ENCODE measurements at places on chromosomes 7 and 10.

DNA sequence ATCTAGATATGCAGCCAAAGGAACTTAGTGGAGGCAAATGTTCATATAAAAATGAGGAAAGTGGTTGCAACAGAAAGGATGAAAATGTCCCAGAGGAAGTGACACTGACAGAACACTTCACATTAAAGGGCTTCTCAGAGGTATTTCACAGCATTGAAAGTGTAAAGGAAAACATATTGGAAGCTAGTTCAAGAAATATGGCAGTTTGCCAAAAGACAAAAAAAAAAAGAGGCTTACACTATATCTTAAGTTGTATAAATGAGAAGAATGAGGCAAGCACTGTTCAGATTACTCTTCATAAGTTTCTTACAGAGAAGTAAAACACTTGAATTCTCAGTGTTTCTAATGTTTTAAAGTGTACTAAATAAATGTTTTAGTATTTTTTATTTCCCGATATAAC, 20.1 kb downstream of the RUNDC3B start:
- DNase-seq: no peak

DNA sequence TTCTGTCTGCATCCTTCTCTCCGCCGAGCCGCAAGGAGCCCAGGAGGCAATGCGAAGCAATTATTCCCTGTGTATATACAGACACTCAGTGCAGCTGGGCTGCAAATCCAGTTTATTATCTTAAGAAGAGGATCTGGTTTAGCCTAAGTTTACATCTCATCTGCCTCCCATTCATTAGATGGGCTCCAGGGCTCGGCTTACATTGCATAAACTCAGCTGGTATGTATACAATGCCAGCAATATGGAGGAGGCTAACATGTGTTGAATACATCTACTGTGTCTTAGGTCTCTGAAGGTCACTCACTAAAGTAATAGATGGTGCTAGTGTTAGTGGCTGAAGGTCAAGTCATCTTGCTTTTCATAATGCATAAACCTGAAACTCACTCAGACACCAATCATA, 996.8 kb downstream of the KCNMA1 start:
- DNase-seq: no peak

DNA sequence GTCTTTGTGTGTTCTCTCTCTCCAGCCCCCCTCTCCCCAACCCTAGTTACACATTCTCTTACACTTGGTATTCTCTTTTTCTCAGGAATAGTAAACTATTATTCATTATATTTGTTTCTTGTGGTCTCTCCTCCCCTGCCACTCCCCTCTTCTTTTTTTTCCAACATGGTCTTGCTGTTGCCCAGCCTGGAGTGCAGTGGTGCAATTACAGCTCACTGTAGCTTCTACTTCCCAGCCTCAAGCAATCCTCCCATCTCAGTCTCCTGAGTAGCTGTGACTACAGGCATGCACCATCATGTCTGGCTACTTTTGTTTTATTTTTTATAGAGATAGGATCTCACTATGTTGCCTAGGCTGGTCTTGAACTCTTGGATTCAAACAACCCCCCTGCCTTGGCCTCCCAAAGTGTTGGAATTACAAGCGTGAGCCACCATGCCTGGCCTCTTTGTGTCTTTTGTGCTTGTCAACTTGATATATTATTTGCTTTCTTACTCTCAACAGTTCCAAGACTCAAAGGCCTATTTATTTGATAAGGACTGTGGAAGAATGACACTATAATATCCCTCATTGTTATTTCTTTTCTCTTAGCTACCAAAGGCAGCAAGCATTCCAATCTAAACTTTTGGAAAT, 66.9 kb downstream of the MLLT10 start:
- DNase-seq: no peak

- DNase-seq: peak; percentile 80
Measured at GRCh38 chr7:80918909-80919721, at the start of gene SEMA3C. SEMA3C (minus strand) TSS chr7:80919051; CDS start chr7:80916781, 2,270 bp downstream.

DNA sequence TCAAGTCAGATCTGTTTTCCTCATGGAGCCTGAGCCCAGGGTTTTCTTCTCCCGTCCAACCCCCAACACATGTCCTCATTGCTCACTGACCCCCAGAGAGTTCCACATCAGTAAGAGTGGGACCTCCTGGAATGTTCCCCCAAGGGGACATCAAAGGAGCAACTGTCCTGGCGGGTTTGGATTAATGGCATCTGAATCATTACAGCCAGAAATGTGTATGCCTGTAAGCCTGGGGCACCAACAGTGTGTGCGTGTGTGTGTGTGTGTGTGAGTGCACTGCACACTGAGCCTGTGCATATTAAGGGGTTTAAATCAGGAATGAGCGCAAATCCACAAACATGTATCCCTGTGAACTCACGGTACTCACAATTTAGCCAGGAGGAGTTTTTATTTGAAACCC, 222.3 kb downstream of the PLXNA4 start:
- DNase-seq: no peak

DNA sequence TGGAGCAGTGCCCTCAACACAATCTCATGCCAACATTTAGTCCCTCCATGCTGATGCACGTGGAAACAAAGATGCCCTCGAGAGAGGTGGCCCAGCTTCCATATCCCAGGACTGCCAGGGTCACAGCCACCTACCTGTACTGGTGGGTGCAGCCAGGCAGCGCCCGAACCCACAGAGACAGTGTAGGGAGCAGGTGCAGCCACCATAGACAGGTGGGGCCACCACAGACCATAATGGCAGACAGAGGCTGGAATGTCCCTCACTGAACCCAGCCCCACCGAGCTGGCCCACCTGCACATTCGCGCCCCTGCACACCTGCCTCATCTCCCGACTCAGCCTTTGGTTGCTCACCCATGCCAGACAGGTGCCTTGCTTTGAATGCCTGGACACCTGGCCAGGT, 18.3 kb upstream of the CPXM2 start:
- no peak for DNase-seq

- no peak for DNase-seq
Measured at GRCh38 chr10:35564341-35564968, 40.7 kb upstream of the GJD4 start.

GRCh38 chr7:98964596-98964995, 86.3 kb downstream of the TRRAP start:
- no peak for DNase-seq

GRCh38 chr10:5090551-5090950, 3.7 kb upstream of the AKR1C3 start:
- DNase-seq: no peak

DNA sequence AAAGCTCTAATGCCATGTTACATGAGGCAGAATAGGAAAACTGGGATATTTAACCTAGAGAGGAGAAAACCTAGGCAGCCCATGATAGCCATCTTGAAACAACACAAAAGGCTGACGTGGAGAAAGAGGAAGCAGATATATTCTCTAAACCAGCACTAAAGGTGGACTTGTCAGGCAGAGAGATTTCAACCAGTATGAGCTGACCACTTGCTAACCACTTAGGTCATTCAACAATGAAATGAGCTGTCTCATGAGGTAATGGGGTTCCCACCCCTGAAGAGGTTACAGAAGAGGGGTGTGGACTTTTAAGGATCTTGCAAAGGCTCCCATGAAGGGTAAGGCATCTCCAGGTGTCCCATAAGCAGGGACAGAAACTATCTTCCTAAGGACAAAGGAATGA, 26.8 kb upstream of the EGR2 start:
- no peak for DNase-seq

- peak; percentile 5 for DNase-seq
Measured at GRCh38 chr10:84542522-84543490, 214.4 kb downstream of the CCSER2 start.

GRCh38 chr7:26151953-26152781, at the start of gene NFE2L3:
NFE2L3 (plus strand) TSS chr7:26152198; CDS start chr7:26152499, 301 bp downstream.
- DNase-seq: peak; percentile 76

DNA sequence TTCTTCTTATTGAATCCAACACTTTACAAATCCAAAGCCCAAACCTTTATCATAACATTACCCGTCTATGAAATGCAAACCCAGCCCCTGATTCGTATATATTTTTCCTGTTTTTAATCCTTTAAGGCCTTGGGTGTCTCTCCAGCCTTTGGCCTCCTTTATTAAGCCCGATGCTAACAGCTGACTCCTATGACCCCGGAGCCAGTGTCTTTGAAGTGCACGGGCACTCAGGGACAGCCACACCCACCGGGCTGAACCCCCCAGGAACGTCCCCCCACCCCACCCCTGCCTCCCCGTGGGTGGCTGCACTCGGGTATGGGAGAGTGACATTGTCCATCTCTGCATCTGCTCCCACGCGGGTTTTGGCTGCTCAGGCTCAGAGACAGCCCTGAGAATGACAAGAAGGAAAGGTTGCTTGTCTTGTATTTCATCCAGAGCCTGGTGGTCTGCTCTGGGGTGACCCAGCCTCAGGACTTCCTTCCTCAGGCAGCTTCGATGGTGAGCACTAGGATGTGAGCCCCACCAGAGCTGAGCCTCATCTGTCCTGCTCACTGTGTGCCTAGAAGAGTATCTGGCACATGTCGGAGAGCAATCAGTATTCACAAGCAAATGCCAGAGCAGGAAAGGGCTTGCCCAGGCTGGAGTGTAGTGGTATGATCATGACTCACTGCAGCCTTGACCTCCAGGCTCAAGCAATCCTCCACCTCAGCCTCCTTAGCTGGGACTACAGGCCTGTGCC, 210.4 kb downstream of the SKIDA1 start:
- DNase-seq: no peak

DNA sequence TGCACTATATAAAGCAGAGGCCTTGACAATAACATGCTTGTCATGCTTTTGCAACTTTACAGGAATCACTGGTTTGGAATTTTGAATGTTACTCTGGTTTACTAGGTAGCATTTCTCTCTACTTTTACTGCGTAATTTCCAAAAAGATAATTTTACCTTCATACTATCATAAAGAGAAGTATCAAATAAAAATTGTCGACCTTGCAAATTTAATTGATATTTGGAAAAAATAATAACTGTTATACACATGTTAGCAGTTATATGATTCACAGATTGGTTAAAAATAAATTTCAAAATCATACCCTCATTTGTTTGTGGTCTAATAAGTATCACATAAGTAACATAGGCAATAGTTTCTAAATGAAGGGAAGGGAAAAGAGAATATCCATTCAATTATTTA, 228.5 kb upstream of the CACNA2D1 start:
- DNase-seq: no peak

DNA sequence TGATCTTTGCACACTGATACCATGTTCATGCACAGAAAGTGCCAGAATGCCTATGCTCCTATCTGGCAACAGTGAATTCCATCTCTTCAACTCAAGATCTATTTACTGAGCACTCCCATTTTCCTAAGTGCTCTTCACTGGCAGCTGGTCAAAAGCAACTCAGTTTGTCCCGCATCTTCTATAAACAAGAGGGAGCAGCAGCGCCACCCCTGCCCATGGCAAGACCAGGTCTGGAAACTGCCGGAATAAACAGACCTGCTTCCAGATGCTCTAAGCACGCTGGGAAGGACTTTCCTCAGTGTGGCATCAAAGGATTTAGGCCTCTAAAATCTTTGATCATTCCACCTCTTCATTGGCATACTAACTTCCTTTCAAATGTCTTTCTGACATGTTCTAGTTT, 104.4 kb upstream of the MACROH2A2 start:
- DNase-seq: no peak

DNA sequence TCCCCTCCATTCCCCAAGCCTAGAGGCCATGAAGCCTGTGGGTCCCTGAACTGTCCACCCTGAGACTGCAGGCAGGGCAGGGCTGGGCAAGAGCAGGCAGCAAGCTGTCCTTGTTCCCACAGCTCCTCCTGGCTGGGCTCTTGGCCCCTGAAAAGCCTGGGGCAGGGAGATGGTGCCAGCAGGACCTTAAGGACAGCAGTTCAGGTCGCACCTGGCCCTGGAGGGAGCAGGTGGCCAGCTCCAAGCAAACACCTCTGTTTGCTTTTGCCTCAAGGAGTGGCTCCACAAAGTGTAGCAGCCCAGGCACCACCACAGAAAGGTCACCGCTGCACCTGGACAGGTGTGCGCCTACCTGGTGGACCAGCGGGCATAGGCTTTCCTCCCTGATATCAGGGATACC, 5.2 kb downstream of the RET start:
- DNase-seq: no peak

- no peak for DNase-seq
Measured at GRCh38 chr7:100785878-100786277, 41.4 kb downstream of the EPHB4 start.

GRCh38 chr7:7565746-7566650, 686 bp upstream of the MIOS start:
- no peak for DNase-seq
